Fibroblast of skin of abdomen (primary cell): ENCODE measurements at places on chromosomes 1 and 21.
A peak's percentile ranks its signal among the peaks of the same experiment; 100 is the strongest.

DNA sequence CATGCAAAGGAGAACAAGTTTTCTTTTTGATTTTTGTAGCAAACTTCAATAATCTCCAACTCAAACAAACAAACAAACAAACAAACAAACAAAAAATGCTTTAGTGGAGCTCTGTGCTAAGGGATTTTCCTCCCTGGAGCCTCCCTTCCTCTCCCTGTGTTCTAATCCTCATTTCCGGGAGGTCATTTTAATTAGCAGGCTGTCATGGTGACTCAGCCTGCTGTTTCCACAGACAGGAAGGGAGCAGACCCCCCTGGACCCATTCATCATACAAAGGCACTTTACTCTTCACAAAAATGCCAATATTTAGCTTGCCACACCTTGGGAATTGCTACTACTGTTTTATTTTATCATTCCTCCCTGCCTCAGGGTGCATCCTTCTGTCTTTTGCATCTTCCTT lies 61.0 kb upstream of the SPATA6 start:
- peak; percentile 5 for DNase-seq

- no peak for DNase-seq
Measured at GRCh38 chr1:219985169-219985568, 56.8 kb upstream of the SLC30A10 start.

GRCh38 chr1:17439250-17440073 lies at the start of gene RCC2:
RCC2 (minus strand) TSS chr1:17439677; CDS start chr1:17438514, 1,163 bp downstream.
- DNase-seq, result peak; percentile 83

GRCh38 chr1:63545780-63546179 lies 22.5 kb downstream of the EFCAB7 start:
- DNase-seq, result peak; percentile 38

DNA sequence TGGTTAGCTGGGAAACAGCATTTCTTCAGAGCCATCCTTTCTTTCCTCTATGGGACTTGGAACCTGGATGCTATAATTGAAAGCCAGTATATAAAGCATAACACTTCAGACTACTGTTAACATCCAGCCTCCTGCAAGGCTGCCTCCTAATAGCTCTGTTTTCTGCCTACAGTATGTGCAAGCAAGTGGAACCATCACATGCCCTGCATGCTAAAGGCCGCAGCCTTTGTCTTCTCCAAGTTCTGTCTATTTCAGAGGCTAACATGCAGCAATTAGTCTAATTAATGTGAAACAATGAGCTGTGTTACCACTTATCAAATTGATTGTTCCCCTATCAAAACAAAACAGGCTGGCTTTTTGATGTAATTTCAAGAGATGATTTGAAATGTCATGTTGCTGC lies 82.7 kb upstream of the ESRRG start:
- DNase-seq, result no peak

- peak; percentile 25 for DNase-seq
Measured at GRCh38 chr1:59952065-59952464, 25.5 kb upstream of the CYP2J2 start.

- peak; percentile 53 for DNase-seq
Measured at GRCh38 chr1:112445596-112445995, 49.6 kb downstream of the CTTNBP2NL start.

GRCh38 chr21:38272215-38272614 lies 15.4 kb downstream of the KCNJ15 start:
- no peak for DNase-seq

DNA sequence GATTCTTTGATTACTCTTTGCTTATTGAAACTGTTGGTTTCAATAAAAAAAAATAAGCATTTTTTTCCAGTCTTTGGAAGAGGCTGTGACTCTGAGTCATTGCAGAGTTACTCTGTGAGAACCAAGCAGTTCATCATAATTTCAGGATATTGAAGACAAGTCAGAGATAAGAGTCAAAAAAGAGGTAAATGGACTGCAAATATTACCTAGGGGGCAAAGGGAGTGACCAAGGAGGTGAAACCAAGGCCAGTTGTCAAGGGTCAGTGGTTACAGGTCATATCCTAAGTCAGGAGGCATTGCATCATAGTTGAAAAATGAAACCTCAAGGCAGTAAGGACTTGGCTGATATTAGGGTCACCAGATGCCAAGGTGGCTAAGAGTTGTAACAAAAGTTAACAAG lies 597.1 kb upstream of the USP24 start:
- DNase-seq, result no peak

DNA sequence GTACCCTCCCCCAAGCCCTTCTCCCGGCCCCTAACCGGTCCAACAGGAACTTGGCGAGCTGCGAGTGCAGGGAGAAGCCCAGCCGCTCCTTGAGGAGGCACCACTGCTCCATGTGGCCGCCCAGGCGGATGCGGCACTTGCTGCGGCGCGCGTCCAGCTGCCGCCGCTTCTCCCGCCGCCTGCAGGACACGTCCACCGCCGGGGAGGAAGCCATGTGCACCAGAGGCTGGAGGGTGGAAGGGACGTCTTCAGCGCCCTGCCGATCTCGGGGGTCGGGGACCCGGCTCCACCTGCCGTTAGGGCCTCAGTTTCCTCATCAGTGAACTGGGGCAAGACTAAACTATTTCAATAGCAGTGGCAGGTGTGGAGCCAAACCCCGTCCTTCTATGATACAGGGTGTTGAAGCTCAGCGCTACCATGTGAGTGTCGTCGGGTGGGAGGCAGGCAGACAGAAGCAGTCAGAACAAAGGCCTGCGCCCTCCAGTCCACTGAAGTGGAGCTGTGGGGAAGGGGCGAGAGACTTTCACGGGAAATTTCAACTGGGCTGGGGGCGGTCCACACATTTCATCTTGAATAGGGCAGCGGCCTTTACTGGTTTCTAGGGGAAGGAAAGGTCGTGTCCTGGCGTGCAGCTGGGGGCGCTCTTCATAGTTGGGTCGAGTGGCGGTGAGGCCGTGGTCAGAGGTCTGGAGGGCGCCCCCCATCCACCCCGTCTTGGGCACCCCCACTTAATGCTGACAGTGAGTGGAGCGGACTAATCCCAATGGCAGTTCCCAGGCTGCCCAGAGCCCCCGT lies 592 bp downstream of the ZNF692 start:
- peak; percentile 63 for DNase-seq

GRCh38 chr1:85484264-85484663 lies 19.3 kb upstream of the DDAH1 start:
- peak; percentile 23 for DNase-seq

DNA sequence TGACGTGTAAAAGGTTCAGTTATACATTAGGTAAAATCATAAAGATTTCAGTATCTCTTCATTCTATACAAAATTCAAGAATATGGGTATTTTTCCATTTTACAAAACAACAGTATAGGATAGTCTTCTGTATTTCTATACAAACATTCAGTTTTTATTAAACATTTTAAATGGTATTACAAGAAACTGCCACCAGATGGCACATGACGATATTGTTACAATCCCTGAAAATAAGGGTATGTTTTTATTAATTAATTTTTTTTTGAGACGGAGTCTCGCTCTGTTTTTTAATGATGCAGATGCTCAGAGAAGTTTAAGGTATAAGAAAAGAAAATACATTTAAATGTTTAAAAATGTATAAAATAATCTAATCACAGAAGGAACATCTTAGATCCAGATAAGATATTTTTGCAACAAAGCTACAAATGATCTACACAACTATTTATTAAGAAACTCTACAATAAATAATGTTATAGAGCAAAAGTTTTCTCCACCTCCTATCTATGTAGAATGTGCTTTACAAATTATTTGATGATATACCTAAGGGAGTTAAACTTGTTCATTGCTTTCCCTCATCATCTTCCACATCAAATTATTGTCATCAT lies 23.5 kb upstream of the RSBN1 start:
- peak; percentile 53 for DNase-seq

DNA sequence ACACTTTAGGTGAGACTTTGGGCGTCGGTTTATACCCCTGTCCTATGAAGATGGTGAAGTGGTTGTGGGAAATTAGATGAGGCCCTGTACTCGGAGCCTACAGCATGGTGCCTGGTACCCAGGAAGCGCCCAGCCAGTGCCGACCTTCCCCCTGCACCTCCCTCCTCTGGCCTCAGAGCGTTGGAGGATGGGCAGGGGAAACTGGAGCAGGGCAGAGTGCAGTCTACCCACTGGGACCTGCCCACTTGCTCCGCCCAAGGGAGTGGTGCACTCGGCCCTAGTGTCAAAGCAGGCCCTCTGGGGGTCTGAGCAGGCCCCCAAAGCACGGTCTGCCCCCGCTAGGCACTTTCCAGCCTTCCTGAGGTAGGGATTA lies 13.0 kb upstream of the TTC22 start:
- DNase-seq, result no peak

- DNase-seq, result peak; percentile 87
Measured at GRCh38 chr1:91806181-91806768, 79.7 kb downstream of the TGFBR3 start.

DNA sequence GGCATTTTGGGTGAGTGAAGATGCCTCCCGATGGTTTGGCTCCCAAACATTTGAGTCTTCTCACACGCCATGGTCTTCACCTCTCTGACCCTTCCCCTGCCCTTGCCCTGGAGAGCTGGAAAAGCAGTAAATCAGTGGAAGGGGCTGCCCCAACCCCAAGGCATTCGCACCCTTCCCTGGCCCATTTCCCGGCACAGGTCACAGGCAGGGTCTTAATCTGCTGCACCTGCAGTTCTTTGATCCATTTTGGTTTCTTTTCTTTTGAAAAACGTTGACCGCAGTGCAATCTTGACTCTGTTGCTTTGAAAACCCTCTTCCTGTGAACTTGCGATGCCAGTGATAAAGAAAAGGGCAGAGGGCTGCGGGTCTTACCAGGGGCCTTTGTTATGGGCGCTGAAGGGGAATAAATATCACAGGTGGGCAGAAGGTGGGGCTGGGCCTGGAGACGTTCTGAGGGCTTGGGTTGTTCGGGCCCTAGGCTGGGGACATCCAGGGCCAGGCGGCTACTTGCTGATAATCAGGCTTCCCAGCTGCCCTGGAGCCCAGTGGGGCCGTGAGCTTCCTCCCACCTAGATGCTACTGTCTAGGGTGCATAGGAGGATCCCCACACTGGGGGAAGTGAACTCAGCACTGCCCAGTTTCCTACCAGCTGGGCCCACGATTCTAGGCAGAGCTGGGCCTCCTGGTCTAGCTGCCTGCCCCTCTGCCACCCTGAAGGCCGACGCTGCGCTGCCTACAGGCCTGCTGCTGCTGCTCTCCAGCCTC lies 38.6 kb upstream of the EPS8L3 start:
- DNase-seq, result no peak

DNA sequence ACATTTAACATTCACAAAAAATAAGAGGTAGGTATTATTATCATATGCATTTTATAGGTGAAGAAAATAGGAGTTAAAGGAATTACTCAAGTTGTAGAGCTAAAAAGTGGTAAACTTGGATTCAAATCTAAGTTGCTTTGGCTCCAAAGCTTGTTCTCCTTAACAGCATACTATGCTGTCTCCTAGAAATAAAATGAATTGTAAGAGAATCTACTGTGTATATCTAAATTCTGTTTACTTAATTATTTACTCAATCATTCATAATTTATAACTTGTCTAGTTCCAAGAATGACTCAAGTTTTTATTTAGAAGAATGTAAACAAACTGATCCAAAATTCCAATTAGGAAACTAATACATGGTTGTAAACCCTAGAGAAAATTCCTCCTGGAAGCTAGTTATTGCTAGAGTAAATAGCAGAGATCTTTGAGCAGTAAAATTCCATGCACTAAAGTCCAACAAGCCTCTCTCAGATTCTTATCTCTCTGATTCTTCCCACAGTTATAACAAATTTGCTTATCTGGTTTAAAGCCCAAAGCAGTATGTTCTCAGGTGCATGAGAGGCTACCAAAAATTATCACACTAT lies 132.5 kb upstream of the DPT start:
- no peak for DNase-seq

- DNase-seq, result no peak
Measured at GRCh38 chr21:46001821-46002681, 20.5 kb downstream of the COL6A1 start.
